Effector memory CD4-positive, alpha-beta T cell (primary cell): ENCODE measurements at places on chromosomes 3 and 15.

- no peak for DNase-seq
Observed at GRCh38 chr3:70053293-70053692, 53.8 kb downstream of the SAMMSON start.

DNA sequence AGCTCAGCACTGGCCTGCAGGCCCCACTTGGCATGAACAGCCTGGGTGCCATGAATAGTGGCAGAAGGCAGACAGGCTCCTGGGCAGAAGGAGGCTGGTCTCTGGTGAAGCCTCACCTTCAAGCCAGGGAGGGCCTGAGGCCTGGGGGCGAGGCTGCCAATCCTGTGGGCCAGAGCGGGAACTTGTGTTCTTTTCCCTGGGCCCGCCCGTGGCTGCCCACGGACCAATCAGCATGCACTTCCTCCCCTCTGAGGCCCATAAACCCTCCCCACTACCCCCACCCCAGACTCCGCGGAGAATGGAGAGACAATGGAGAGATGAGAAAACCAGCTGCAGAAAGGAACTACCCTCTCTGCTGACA is 283.8 kb upstream of the ROBO1 start:
- no peak for DNase-seq

- no peak for DNase-seq
Observed at GRCh38 chr3:38027466-38028465, 1.7 kb downstream of the PLCD1 start.

DNA sequence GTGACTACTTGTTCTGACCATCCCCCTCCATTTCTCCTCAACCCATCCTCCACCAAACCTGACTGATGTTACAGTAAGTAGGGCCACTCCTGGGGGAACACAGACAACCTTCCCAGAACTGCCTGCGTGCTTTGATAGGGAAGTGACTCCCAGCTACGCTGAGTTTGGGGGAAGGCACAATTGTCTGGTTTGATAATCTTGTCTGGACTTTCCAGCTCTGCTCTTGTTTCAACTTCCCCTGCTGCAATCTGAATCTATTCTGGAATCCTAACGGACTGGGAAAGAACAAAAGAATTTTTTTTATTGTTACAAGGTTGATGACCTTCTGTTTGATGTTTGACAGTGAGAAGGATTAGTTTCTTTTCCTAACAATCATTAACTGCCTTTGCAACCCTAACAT is 895.6 kb downstream of the ROBO1 start:
- DNase-seq: no peak

GRCh38 chr3:151093905-151094304 is 8.4 kb downstream of the MED12L start:
- DNase-seq: no peak

DNA sequence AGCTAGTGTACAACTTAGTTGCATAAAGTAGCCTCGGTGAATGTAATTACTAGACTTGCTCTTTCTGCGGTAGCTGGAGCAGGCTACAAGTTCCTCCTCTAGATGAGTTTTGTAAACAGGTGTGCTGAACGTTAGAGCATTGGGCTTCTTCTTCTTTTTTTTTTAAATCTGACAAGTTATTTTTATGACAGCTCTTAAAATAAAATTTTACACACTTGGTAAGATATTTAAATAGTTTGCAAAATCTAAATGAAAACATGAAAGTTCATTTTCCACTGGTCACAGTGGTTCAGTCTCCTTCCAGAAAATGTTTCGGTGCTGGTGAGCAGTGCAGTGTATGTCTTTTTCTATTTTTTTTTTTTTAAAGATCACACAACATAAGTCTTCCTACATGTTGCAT is 3.0 kb downstream of the CCR9 start:
- DNase-seq: no peak

- no peak for DNase-seq
Observed at GRCh38 chr3:128783774-128784173, 57.8 kb downstream of the RAB7A start.

DNA sequence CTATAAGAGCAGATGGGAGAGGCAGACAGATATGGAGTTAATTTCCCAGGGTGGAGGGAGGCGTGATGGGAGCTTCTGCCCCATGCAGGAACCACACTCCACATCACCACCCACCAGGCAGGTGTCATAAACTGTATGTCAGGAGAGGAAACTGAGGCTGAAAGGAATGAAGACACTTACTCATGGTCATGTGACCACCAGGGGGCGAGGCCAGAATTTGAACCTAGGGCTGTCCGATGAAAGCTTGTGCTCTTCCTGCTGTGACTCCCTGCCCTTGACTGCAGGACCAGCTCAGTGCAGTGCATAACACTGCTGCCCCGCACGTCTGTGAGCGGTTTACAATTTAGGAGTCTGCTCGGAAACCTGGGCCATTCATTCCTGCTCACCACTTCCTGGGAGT is 28.8 kb downstream of the NUP210 start:
- DNase-seq: no peak

DNA sequence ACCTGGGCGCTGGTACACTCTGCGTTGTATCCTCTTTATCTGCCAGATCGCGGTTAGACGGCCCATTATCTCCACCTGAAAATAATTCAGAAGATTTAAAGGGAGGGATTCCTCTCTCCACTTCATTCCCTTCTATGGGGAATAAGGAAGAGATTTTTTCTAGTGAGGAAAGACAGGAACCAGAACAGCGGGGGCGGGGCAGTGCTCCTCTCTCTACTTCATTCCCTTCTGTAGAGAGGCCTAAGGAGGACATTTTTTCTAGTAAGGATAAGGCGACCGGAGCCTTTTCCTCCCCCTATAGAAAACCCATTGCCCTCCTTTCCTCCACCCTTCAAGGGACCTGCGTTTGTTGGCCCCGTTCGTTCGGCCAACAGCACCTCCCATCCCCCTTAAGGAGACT is 8.3 kb upstream of the LIPH start:
- no peak for DNase-seq
